ENCODE measurements at places on chromosomes 5 and 9.

- peaks cover 21% of the 10 kb centered on the region for H3K4me1 ChIP-seq
- peak within 1 kb of the TSS; percentile 89 for H3K27ac ChIP-seq
- no peak for DNase-seq
- H3K4me3 ChIP-seq = peak within 1 kb of the TSS; percentile 86
- no peaks in the 10 kb centered on the region for H3K27me3 ChIP-seq
Observed at GRCh38 chr5:178232124-178232919, at the start of gene PHYKPL. Gene PHYKPL, minus strand, starts transcription at chr5:178232802. Its CDS starts 252 bp downstream, at chr5:178232550.

DNA sequence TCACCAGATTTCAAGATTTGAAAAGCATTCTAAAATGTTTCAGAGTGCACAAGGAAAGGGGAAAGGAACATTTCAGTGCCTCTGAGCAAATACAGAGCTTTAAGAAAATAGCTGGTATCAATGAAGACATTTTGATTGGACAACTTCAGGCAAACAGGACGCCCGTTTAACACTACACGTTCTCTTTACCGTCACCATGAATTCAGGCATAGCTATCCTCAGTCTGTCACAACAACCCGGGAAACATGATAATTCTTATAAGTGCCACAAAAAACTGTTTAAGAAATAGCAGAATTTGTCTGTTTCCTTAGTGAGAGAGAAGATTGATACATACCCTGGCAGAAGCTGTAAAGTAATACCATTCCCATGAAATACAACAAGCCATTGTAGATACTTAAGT lies 392.4 kb upstream of the PDE4D start:
- H3K27me3 ChIP-seq = no peaks in the 10 kb centered on the region
- H3K4me3 ChIP-seq = no peak overlapping the region
- no peaks in the 10 kb centered on the region for H3K36me3 ChIP-seq
- no peaks in the 10 kb centered on the region for H3K4me1 ChIP-seq

DNA sequence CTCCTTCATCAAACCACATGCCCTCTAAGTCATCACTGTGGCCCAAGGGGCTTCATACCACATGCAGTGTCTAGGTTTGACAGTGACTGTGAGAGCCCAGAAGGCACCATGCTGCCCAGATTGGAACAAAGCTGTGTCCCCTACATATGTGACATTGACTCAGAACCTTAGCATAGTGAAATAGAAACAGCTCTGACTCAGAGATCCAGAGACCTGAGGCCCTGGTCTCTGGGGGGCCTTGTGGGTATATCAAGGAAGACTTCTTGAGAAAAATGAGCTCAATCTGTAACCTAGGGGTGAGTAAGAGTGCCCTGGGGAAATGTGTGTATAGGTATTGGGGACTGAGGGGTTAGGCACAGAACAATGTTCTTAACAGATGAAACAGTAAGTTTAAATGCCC lies 7.1 kb upstream of the ENTREP1 start:
- no peaks in the 10 kb centered on the region for H3K36me3 ChIP-seq
- H3K4me1 ChIP-seq = no peaks in the 10 kb centered on the region
- DNase-seq = no peak
- peaks cover 3% of the 10 kb centered on the region for H3K27me3 ChIP-seq

DNA sequence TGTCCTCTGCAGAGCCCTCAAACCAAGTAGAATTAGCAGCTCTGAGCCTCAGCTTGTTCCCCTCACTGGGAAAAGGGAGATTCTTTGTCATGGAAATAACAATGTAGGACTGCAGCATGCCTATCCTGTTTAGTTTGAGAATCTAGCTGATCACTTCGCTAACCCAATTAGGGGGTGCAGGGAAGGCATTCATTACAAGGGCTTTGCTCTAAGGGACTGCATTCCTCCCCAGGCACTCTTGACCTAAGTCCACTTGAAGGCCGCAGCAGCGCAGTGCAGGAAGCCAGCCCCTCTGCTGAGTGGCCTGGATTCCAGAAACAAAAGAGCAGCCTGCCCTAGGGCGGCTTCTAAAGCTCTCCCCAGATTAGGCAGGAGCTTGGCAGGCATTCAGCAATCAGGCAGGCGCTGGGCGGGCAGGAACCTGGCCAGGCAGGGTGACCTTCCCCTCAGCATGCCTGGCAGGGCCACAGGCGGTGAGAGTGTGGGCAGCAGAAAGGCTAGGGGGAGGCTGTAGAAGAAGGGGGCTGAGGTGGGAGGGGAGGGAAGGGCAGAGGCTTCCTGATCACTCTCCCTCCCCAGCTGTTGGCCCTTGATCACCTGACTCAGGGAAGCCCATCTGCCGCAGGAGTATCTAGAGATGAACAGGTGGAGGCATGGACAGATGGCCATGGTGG lies 24.8 kb downstream of the CCNJL start:
- no peak for DNase-seq
- no peak overlapping the region for H3K4me3 ChIP-seq
- H3K27ac ChIP-seq = no peak overlapping the region
- no peaks in the 10 kb centered on the region for H3K27me3 ChIP-seq
- no peaks in the 10 kb centered on the region for H3K36me3 ChIP-seq
- H3K4me1 ChIP-seq = peaks cover 31% of the 10 kb centered on the region

DNA sequence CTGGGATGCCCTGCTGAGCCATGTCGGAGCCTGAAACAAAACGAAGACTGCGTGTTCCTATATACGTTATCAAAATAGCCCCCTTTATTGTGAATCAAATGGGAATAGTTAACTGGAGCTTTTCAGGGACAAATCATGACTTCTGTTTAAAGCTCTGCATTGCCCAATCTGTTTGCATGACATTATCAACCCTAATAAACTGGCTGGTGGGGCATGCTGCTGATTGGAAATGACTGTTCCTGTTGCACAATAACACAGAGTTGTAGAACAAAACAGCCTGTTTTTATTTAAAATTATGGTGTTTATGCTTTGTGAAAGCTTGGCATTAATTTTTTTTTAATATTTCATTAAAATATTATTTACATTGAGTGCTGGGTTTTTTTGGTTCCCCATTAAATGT lies 215.5 kb downstream of the TMEM167A start:
- no peaks in the 10 kb centered on the region for H3K36me3 ChIP-seq
- no peak for DNase-seq
- H3K27ac ChIP-seq = no peak overlapping the region
- no peak overlapping the region for H3K4me3 ChIP-seq
- no peaks in the 10 kb centered on the region for H3K4me1 ChIP-seq

- no peaks in the 10 kb centered on the region for H3K4me1 ChIP-seq
- H3K4me3 ChIP-seq = no peak overlapping the region
- H3K36me3 ChIP-seq = no peaks in the 10 kb centered on the region
- H3K27ac ChIP-seq = no peak overlapping the region
Observed at GRCh38 chr5:1479581-1480188, 34.4 kb upstream of the SLC6A3 start.

DNA sequence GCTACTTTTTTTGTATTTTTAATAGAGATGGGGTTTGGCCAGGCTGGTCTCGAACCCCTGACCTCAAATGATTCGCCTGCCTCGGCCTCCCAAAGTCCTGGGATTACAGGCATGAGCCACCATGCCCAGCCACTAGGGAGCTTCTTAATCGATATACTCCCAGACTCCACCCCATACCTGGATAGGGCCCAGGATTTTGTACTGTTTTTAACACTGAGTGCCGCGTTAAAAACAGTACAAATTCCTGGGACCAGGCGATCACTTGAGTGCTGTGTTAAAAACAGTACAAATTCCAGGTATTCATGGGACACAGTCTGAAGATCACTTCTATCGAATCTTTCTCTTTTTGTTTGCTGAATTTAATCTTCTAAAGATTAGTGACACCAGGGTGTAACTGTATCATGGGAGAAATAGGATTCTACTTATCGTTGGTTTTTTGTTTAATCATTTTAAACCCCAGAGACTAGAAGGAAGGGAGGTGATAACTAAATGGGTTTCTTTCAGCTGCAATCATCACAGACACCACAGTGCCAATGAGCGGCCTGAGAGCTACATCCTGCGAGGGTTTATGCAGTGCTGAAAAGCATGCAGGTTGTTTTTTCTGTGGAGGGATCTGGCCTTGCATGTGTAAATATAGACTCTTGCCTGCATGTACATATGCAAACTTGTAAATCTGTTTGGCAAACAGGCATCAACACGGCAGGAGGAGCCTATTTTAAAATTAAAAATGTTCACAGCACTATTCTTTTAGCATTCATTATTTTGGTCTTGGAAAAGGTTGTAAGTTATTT lies 303.8 kb upstream of the WWC1 start:
- H3K27me3 ChIP-seq = no peaks in the 10 kb centered on the region
- DNase-seq = no peak
- H3K27ac ChIP-seq = no peak overlapping the region

GRCh38 chr9:124688238-124688904 lies 82.7 kb downstream of the NR6A1 start:
- DNase-seq = no peak
- no peak overlapping the region for H3K4me3 ChIP-seq
- no peaks in the 10 kb centered on the region for H3K4me1 ChIP-seq
- no peaks in the 10 kb centered on the region for H3K27me3 ChIP-seq
- no peak overlapping the region for H3K27ac ChIP-seq

DNA sequence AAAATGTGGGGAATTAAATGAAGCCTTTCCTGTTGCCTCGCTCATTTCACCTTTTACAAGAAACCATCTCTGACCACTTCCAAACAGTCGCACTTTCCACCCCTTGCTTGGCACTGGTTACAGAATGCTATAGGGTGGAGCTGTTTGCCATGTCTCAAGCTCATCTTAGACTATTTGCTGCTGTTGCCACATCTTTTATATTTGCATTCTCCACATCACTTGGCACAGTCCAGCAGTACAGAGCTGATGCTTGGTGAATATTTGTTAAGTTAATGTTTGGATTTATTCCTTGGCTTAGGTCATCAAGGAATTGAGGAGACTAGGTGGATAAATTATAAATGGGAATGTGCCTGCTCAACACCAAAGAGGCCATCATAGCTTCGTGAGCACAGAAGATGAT lies 53.2 kb downstream of the GNA14 start:
- DNase-seq = no peak
- H3K4me1 ChIP-seq = no peaks in the 10 kb centered on the region
- H3K4me3 ChIP-seq = no peak overlapping the region
- H3K36me3 ChIP-seq = no peaks in the 10 kb centered on the region
- H3K27me3 ChIP-seq = no peaks in the 10 kb centered on the region

- H3K4me3 ChIP-seq = peak overlapping the region; percentile 15
- no peaks in the 10 kb centered on the region for H3K27me3 ChIP-seq
- H3K27ac ChIP-seq = peak overlapping the region; percentile 95
Observed at GRCh38 chr9:21677387-21677786, 125.0 kb upstream of the MTAP start.

DNA sequence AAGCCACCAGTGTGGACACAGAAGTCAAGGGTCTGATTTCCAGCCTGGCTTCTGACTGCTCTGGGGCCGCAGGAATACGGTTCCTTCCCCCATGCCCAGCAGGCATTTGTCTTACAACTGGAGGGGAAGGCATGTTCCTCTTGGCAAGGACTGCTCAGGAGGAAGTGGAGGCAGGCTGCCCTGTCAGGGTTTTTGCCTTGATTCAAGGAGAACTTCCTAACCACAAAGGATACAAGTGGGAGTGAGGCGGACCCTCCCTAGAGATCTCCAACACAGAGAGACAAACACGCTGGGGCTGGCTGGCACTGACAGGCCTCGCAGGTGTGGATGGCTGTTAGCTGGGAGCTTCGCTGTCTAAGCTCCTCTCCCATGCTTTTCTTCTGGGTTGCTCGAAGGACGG lies 19.1 kb downstream of the TGFBI start:
- no peak overlapping the region for H3K27ac ChIP-seq
- DNase-seq = no peak
- H3K4me3 ChIP-seq = no peak overlapping the region
- H3K4me1 ChIP-seq = peaks cover under 1% of the 10 kb centered on the region
- no peaks in the 10 kb centered on the region for H3K36me3 ChIP-seq

GRCh38 chr9:73116031-73116430 lies 35.6 kb upstream of the ANXA1 start:
- H3K4me3 ChIP-seq = no peak overlapping the region
- H3K36me3 ChIP-seq = no peaks in the 10 kb centered on the region
- DNase-seq = no peak
- no peak overlapping the region for H3K27ac ChIP-seq
- no peaks in the 10 kb centered on the region for H3K4me1 ChIP-seq

- peaks cover 4% of the 10 kb centered on the region for H3K27me3 ChIP-seq
- no peak overlapping the region for H3K4me3 ChIP-seq
- no peak overlapping the region for H3K27ac ChIP-seq
- no peaks in the 10 kb centered on the region for H3K36me3 ChIP-seq
- no peak for DNase-seq
- no peaks in the 10 kb centered on the region for H3K4me1 ChIP-seq
Observed at GRCh38 chr5:102750151-102750834, 4.8 kb upstream of the PAM start.

DNA sequence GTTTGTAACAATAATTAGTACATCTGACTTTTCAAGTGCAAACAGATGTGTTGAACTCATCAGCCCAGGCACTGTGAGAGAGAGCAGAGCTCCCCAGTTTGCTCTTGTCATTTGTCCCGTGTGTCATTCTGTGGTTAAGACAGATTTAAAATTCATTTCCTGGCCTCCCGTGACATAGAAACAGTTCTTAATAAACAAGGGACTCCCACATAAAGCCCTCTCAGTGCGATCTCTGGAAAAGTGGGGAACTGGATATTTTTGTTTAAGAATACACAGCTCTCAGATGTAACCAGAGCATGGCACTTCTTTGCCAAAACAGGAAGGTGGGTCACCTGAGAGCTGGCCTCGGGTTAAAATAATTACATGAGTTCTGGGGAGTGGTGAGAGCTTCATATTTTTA lies 58.6 kb downstream of the PRKACG start:
- no peaks in the 10 kb centered on the region for H3K36me3 ChIP-seq
- DNase-seq = no peak
- no peaks in the 10 kb centered on the region for H3K27me3 ChIP-seq
- H3K4me1 ChIP-seq = no peaks in the 10 kb centered on the region
- no peak overlapping the region for H3K27ac ChIP-seq
- no peak overlapping the region for H3K4me3 ChIP-seq

- no peaks in the 10 kb centered on the region for H3K36me3 ChIP-seq
- peaks cover 4% of the 10 kb centered on the region for H3K27me3 ChIP-seq
- DNase-seq = no peak
- no peaks in the 10 kb centered on the region for H3K4me1 ChIP-seq
- H3K27ac ChIP-seq = no peak overlapping the region
Observed at GRCh38 chr5:72042097-72042496, 65.2 kb upstream of the MAP1B start.

- DNase-seq = no peak
- no peaks in the 10 kb centered on the region for H3K27me3 ChIP-seq
- no peak overlapping the region for H3K27ac ChIP-seq
- H3K36me3 ChIP-seq = no peaks in the 10 kb centered on the region
- H3K4me1 ChIP-seq = no peaks in the 10 kb centered on the region
Observed at GRCh38 chr9:87710443-87710842, 15.5 kb upstream of the CTSL start.

GRCh38 chr9:88221105-88221504 lies 82.8 kb upstream of the SPATA31C2 start:
- DNase-seq = no peak
- no peaks in the 10 kb centered on the region for H3K4me1 ChIP-seq
- no peak overlapping the region for H3K27ac ChIP-seq
- H3K36me3 ChIP-seq = no peaks in the 10 kb centered on the region
- H3K4me3 ChIP-seq = no peak overlapping the region

GRCh38 chr5:150442699-150443080 lies 6.8 kb downstream of the RPS14 start:
- DNase-seq = no peak
- H3K4me1 ChIP-seq = peaks cover 21% of the 10 kb centered on the region
- H3K27me3 ChIP-seq = no peaks in the 10 kb centered on the region
- peaks cover 26% of the 10 kb centered on the region for H3K36me3 ChIP-seq
- H3K4me3 ChIP-seq = no peak overlapping the region

All from Panc1 (cell line).